H9 (cell line): ENCODE measurements at places on chromosomes 3 and 15.

DNA sequence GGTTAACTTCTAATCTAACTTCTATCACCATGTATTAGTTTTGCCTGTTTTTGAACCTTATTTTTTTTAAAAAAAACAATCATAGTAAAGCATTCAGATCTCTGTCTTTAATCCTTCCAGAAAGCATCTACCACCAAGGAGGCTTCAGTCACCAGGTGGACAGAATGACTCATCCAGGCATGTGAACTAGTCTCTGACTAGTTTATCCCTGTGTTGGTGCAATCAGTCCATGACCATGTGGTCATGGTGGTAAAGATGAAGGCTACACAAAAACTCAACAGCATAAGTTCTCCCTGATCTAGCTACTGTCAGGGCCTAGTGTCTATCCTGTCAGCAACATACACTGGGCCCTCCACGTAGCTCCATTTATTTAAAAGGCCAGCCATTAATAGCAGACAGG lies 750.6 kb downstream of the AGBL1 start:
- no peak for DNase-seq

DNA sequence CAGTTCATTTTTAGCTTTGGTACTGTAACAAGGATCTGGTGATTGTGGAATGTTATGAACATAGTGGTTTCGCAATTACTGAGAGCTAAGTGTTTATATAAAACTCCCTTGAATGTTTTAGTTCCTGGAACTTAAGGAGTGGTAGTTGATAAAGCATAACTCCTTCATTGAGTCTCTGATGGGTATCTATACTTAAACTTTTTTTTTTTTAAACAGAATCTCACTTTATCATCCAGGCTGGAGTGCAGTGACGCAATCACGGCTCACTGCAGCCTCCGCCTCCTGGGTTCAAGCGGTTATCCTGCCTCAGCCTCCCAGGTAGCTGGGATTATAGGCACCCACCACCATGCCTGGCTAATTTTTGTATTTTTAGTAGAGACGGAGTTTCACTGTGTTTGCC lies 11.3 kb downstream of the PRKCI start:
- DNase-seq, result no peak

GRCh38 chr3:194083637-194084224 lies 52.2 kb upstream of the HES1 start:
- no peak for DNase-seq

DNA sequence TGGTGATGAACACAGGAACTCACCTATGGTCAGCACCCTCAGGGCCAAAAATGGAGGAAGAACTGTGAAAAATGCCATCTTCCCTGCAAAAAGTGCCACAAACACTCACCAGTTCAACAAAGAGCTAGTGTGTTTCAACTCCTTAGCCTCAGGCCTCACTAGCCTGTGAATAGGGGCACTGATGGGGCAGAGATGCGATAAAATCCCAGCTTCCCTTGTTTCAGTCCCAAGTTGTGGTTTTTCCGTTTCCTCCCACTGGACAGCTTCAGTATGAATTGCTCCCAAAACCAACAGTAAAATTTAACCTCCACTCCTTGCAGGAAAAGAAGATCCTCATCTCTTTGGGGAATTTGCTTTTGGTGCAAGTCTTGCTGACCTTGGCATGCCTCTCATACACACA lies 117.4 kb upstream of the ADAMTS9 start:
- no peak for DNase-seq

GRCh38 chr3:9072667-9073009 lies 109.4 kb upstream of the RAD18 start:
- no peak for DNase-seq

DNA sequence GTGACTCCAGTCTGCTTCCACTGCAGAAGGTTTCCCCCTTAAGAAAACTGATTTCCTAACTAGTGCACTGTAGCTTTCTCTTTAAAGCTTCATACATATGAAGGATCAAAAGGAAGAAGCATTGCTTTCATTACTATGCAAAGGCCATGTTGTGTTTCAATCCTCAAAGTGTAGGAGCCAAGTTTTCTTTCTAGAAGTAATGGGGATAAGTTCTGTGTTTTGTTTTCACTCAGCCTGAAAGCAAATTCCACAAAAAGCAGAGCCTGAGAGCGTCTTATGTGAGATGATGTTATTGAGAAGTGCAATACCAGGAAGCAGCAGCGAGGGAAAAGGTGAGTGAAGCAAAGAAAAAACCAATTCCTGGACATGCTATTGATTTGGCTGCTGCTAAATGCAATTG lies 99.7 kb downstream of the GMNC start:
- DNase-seq, result no peak

GRCh38 chr3:121821421-121822199 lies 13.2 kb downstream of the IQCB1 start:
- no peak for DNase-seq

DNA sequence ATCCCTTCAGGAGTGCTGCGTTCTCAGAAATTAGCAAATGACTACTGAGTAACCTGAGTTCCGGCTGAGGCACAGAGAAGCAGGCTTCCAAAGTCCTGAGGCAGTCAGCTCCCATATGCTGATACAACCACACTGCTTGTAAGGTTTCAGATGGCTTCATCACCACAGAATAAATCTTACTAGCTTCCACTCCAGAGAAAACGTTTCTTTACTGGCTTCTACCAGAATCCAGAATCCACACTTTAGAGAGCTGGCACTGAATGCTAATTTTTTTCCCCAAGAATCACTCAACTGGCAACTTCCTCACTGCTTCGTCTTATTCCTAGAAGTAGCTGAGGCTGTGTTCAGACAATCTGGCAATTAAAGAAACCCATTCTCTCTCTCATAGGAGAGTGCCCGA lies 21.4 kb downstream of the TAMM41 start:
- DNase-seq, result no peak

GRCh38 chr3:58628823-58629562 lies 37.6 kb downstream of the FAM3D start:
- no peak for DNase-seq

DNA sequence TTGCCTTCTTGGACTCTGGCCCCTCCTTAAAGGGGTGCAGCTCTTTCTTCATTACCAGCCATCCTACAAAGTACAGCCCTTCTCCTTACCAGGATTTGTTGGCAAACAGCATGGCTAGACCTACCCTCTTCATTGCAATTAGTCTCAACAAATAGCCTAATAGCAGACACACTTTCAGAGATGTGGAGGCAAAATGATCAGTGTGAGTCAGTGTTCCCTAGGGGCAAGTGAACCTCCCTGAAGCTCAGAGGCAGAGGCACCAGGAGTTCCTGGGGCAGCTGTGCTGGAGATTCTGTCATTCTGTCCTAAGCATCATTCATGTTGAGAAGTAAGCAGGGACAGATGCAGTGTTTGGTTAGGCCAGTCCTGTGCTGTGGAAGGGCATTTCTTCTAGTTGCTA lies 14.6 kb upstream of the MECOM start:
- DNase-seq, result no peak

GRCh38 chr15:64213646-64214045 lies 50.8 kb upstream of the PPIB start:
- no peak for DNase-seq

DNA sequence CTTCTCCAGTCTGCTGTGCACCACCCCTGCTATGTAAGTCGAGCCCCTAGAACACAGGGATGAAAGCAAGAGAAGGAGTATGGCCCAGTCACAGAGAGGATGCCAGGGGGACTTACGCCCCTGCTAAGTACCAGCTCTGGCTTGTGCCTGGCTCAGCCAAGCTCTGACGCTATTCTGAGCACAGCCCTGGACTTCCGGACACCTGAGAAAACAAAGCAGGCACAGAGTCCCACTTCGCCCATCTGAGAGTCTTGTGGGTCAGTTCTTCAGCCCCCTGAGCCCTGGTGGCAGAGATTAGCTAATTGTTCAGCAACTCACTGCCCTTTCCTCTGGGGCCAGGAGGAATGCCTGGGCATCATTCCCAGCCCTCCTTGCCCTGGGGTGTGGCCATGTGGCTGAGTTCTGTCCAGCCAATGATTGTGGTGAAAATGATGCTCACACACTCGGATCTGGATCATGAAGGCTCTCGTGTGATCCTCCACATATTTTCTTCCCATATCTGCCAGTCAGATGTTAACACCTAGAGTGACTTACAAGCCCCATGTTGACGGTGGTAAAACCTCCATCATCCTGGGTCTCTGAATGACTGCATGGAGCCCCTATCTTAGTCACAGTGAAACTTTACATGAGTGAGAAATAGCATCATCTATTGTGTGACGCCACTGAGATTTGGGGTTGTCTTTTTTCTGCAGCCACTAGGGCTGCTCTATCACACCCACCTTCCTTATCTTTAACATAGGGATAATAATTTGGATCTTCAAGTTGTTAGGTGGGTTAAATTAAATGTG lies 105.7 kb downstream of the TPRA1 start:
- DNase-seq, result peak; percentile 15

- peak; percentile 90 for DNase-seq
Measured at GRCh38 chr3:45210308-45211041, 15.6 kb downstream of the TMEM158 start.

DNA sequence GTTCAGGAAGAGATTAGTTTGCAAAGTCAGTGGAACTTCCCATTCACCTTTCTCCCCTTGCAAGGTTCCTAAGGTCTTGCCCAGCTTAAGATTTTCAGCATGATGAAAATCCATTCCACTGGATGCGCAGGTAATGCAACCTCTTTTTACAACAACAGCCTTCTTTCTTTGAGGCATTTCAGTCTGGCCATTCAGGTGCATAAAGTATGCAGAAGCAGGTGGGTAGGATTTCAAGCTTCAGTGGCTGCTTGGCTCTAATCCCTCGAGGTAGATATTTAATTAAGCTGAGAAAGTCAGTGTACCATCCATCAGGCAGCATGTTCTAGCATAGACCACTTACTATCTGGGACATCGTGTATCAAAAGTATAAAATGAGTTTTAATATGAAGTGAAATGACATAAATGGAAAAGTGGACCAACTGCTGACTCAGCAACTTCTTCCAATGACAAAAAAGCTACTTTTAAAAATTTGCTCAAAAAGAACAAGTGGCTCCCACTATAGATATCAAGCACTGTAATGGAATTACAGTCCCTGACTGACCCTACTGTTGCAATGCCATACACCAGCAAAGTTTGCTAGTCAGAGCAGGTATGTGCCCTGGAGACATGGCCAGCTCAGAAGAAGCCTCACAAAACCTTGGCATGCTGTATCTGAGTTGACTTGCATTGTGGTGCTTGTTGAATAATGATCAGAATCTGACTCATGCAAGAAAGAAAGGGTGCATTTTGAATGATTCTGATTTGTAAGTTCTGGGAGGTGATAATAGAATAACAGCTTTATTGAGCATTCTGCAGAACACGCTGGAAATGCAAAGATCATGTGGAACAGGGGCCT lies 459.9 kb upstream of the MCTP2 start:
- DNase-seq, result no peak

DNA sequence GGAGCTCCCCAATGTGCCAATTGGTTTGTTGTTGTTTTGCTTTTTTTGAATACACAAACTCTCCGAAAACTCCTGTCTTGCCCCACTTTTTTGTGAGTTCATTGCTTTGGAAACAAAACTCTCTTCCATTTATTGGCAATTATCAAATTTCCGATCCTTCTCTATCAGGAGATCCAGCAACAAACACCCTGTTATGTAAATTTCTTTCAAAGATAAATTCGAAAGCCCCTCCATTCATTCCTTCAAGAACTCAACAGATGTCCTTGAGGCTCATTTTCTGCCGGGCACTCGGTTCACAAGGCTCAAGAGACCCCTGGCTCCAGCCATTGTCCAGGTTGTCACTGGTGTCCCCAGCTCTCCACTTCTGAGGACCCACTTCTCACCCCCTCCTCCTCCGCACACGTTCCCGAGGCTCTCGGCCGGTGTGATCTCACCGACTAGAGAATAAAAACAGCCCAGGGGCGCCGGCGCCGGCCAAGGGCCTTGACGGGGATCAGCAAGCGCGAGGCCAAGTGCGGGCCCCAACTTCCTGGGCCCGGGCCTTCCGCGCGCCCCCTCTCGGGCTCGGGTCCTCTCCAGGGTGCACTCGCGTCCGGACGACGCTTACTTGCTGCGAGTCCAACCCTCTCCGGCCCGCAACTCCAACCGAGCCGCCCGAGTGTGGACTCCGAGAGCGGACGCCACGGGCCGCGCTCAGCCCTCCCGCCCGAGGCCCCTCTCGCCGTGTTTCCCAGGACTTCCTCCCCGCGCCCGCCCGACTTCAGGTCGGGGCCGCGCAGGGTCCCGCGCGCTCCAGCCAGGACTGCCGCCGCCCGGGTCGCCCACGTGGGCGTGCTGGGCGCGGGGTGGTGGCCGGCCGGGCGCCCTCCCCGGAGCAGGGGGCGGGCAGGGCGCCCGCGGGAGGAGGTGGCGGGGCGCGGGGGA lies 533 bp upstream of the SMAD3 start:
- DNase-seq, result peak; percentile 68

DNA sequence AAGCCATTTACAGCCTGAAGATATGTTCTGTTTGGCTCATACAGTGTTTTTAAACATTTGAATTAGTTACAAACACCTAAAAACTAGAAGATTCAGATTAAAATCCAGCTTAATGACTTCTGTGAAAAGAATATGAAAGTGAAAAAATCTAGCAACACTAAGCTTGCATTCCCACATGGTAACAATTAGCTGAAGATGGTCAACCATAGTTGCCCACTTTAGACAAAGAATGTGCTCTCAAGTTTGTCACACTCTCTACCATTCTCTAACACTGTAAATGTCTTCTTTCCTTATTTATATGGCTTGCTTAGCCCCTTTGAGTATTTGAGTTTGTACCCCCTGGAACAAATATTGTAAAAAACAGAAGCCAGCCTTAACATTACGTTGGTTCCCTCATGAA lies 32.7 kb downstream of the HDGFL3 start:
- no peak for DNase-seq
